Heart right ventricle (tissue), 16 donors: ENCODE measurements at places on chromosomes 5 and 9. TPM values are rescaled to one million over a fixed set of nuclear protein-coding genes. Genes with fewer than 3 reads are reported as not detected.
A peak's percentile ranks its signal among the peaks of the same experiment; 100 is the strongest.

DNA sequence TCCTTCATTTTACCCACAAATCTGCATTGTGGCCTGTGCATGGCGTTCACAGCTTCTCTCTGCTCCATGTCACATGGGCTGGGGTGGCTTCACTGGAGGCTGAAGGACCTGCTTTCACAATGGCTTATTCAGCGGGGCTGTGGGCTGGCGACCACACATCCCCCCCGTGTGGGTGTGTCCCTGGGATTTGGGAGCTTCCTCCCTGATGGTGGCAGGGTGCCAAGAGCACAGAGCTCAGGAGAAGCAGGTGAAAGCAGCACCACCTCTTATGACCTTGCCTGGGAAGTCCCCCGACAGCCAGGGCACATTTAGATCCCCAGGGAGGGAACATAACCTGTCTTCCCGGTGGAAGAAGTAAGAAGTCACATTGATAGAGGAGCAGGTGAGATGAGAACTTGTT is 5.0 kb upstream of the MED10 start:
- no peaks in the 10 kb centered on the region for H3K4me1 ChIP-seq
- H3K27me3 ChIP-seq: no peaks in the 10 kb centered on the region
- no peak for DNase-seq
- no peak overlapping the region for H3K4me3 ChIP-seq
- no peak overlapping the region for H3K27ac ChIP-seq

GRCh38 chr9:79377339-79377855 is 194.4 kb upstream of the TLE4 start:
- no peaks in the 10 kb centered on the region for H3K36me3 ChIP-seq
- H3K4me1 ChIP-seq: no peaks in the 10 kb centered on the region
- no peak overlapping the region for H3K4me3 ChIP-seq

GRCh38 chr9:26292943-26293342 is 599.7 kb downstream of the CAAP1 start:
- no peaks in the 10 kb centered on the region for H3K36me3 ChIP-seq
- no peak overlapping the region for H3K27ac ChIP-seq
- H3K27me3 ChIP-seq: no peaks in the 10 kb centered on the region
- no peaks in the 10 kb centered on the region for H3K4me1 ChIP-seq
- DNase-seq: no peak
- H3K4me3 ChIP-seq: no peak overlapping the region

DNA sequence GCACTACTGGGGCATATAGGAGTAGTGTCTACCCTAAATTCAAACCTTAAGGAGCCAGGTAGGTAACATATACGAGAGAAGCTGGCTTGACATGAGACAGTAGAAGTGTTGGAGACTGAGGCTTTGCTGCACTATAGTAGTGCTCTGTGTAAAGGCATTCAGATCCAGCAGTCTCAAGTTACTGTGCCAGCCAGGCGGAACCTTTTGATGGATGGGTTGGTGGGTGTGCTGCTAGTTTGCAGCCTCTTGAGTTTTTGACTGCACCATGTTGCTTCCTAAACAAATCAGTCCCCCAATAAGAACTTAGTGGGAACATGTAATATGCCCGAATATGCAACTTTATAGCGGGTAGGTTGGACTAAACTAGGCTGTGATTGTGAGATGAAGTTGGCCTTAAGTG is 1.5 kb downstream of the CLTA start:
- H3K4me1 ChIP-seq: peaks cover 12% of the 10 kb centered on the region
- DNase-seq: no peak
- H3K27me3 ChIP-seq: no peaks in the 10 kb centered on the region
- H3K27ac ChIP-seq: no peak overlapping the region
- peaks cover 15% of the 10 kb centered on the region for H3K36me3 ChIP-seq
- H3K4me3 ChIP-seq: peak overlapping the region; percentile 97

Gene OTP
- total RNA-seq: not detected

- H3K4me1 ChIP-seq: no peaks in the 10 kb centered on the region
- no peaks in the 10 kb centered on the region for H3K36me3 ChIP-seq
- no peak overlapping the region for H3K27ac ChIP-seq
- H3K27me3 ChIP-seq: no peaks in the 10 kb centered on the region
- no peak for DNase-seq
These were observed 7.1 kb upstream of the IFNA6 start for GRCh38 chr9:21357479-21358460.

DNA sequence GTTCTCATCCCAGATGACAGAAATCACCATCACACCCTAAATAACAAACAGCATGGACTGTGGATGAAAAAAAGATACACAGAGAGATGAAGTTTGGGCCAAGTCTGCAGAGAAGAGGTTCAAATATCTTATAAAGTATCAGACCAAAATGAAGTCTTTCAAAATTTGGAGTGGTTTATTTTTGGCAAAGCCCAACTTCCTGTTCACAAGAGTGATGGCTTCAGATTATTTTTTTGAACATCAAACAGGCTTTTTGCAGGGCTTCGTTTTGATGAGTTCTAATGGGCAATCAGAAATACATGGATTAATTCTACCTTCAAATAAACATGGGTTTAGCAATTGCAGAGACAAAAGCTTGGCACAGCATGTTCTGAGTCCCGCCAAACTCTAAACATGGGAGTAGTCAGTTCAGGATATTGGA is 378.2 kb upstream of the RPS23 start:
- no peak overlapping the region for H3K4me3 ChIP-seq
- no peak overlapping the region for H3K27ac ChIP-seq
- no peaks in the 10 kb centered on the region for H3K4me1 ChIP-seq
- H3K36me3 ChIP-seq: no peaks in the 10 kb centered on the region
- no peaks in the 10 kb centered on the region for H3K27me3 ChIP-seq

DNA sequence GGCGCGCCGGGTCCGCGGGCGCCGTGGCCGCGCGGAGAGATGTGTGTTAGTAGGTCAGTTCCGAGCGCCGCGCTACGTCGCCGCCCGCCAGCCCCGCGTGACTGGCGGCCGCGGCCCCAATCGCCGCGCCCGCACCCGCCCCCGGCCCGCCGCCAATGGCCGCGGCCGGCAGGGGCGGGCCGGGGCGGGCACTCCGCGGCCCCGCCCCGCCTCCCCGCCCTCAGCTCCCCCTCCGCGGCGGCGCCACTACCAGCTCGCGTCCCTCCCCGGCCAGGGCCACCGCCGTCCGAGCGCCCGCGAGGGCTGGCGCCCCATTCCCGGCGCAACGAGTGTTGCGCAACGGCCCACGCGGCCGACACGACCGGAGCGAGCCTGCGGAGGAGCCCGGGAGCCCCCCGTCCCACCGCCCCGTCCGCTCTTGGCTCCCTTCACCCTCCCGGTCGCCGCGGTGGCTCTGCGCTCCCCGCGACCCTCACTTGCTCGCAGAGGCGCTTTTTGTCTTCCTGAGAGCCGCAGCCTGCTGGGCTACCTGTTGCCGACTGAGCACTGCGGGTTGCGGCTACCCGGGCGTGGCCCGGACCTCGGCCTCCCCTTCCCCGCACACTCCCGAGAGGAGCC is at the start of gene NFIL3:
Gene NFIL3, minus strand, starts transcription at position 48 of the 618 bp plus-strand sequence. CDS start 13,098 bp downstream, outside the sequence.
- no peaks in the 10 kb centered on the region for H3K27me3 ChIP-seq
- peak; percentile 75 for DNase-seq
- peaks cover 44% of the 10 kb centered on the region for H3K4me1 ChIP-seq
- H3K36me3 ChIP-seq: no peaks in the 10 kb centered on the region

GRCh38 chr5:35822511-35822910 is 34.2 kb upstream of the IL7R start:
- no peak overlapping the region for H3K4me3 ChIP-seq
- no peaks in the 10 kb centered on the region for H3K36me3 ChIP-seq
- no peaks in the 10 kb centered on the region for H3K27me3 ChIP-seq

DNA sequence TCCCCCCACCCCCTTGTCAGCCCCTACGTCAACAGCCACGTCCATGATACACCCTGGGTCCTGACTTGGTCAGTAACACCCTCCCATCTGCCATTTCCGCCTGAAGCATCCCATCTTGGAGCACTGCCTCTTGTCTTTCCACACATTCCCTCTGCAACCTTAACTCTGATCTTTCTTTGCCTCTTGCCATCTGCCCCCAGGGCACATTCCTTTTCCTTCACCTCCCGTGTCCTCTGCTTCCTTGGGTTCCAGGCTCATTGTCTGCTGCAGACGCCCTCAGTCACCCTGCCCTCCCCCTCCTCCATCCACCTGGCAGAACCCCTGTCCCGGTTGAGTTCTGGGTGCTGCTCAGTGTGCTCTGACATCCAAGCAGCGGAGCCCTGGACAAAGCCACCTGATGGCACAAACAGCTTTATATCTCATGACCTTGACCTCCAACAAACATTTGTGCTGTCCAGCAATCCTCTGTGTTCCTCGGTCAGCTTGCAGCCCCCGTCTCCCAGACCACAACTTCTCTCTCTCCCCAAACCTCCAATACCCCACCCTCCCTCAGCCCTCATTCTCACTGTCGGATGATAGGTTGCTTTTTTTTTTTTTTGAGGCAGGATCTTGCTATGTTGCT is 97.7 kb upstream of the IER5L start:
- no peaks in the 10 kb centered on the region for H3K4me1 ChIP-seq
- peak; percentile 2 for DNase-seq
- H3K4me3 ChIP-seq: no peak overlapping the region
- no peaks in the 10 kb centered on the region for H3K36me3 ChIP-seq
- peaks cover 5% of the 10 kb centered on the region for H3K27me3 ChIP-seq

Gene GABBR2
- total RNA-seq: 1.00 TPM

- no peaks in the 10 kb centered on the region for H3K27me3 ChIP-seq
- no peak overlapping the region for H3K4me3 ChIP-seq
- peaks cover 39% of the 10 kb centered on the region for H3K36me3 ChIP-seq
- DNase-seq: no peak
- no peaks in the 10 kb centered on the region for H3K4me1 ChIP-seq
- H3K27ac ChIP-seq: no peak overlapping the region
These were observed 45.9 kb upstream of the ITGA2 start for GRCh38 chr5:52943285-52943684.

DNA sequence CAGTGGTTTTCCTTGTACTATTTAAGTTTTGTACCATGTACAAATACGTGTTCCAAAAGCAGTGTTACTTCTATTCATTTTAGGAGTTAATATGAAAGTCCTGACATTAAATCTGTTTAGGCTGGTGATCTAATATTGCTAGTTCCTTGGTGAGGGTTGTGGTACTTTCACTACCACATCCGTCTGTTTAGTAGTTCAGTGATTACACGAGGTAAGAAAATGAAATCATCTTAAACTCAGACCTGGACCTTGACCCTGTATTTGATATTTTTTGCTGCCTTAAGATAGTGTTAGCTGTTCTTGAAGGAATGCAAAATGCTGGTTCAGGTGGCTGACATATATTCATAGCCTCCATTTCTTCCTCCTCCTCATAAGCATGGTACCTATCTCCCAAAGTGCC is 50.3 kb downstream of the MTAP start:
- no peak overlapping the region for H3K4me3 ChIP-seq
- H3K27me3 ChIP-seq: no peaks in the 10 kb centered on the region
- peaks cover 36% of the 10 kb centered on the region for H3K36me3 ChIP-seq
- no peak overlapping the region for H3K27ac ChIP-seq

Gene EDIL3
- 2.4 TPM for total RNA-seq

Gene LHX3
- total RNA-seq: not detected

Gene TMC1
- total RNA-seq: 0.67 TPM

Gene ARID3C
- total RNA-seq: not detected
